SJSA1 (cell line): ENCODE measurements at places on chromosomes 3 and 15. TPM values are rescaled to one million over a fixed set of nuclear protein-coding genes. Genes with fewer than 3 reads are reported as not detected.

The OPA1 gene
- total RNA-seq, result 76.1 and 104 TPM in 2 replicates

The SUSD5 gene
- 8.3 and 14.1 TPM in 2 replicates for total RNA-seq

The P2RY1 gene
- total RNA-seq, result under 0.01 and 0.06 TPM in 2 replicates

The GRK7 gene
- total RNA-seq, result not detected in 2 replicates

DNA sequence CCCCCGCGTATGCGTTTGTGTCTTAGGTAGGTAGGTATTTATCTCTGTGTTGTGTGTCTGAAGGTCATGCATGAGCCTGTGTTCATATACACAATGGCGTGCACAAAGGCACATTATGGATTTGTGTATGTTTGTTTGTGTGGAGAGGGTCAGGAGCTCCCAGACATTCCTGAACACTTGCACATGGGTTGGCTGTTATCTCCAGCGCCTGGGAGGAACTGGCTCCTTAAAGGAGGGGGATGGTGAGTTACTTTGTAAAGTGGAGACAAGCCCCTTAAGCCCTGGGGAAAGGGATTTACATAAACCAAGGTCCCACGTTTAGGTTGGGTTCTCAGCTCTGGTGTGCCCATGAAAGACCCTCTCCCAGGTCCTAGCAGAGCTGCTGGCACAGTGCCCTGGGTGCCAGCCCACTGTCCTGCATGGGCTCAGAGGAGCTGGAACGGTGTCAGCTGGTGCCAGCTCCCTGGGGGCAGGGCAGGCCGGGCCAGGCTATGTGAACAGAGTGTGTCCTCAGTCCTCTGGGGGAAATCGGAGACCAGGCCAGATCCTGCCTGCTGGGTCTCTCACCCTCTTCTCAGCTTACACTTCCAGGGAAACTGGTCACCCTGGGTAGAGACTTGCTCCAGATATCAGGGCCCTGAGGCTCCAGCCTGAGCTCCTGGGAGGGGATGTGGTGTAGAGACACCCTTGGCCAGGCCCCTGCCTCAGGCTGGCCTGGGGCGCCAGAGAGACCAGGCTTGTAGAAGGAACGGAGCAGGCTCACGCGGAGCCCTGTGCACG, 25.1 kb downstream of the SNX33 start:
- H3K36me3 ChIP-seq, result no peaks in the 10 kb centered on the region
- H3K27ac ChIP-seq, result peak overlapping the region; percentile 78
- no peak overlapping the region for H3K4me3 ChIP-seq
- H3K4me1 ChIP-seq, result peaks cover 30% of the 10 kb centered on the region
- no peaks in the 10 kb centered on the region for H3K27me3 ChIP-seq
- DNase-seq, result peak; percentile 74

DNA sequence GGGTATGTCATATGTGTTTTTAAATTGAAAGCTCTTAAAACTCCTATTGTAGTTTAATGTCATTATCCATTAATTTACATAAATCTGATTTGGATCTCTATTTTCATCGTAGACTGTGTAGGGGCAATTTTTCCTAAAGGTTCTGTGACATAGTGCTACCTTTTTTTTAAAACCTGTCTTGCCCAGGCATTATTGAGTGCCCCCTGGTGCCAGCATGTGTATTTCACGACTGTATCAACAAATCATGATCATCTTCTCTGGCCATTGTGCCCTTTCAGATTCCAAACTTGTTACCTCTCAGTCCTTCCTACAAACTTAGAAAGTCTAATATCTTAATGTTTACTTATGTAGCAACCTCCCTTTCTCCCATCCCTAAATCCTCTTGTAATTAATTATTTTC, 97.2 kb upstream of the FLNB start:
- H3K27ac ChIP-seq, result peak overlapping the region; percentile 40
- H3K27me3 ChIP-seq, result no peaks in the 10 kb centered on the region
- H3K4me3 ChIP-seq, result no peak overlapping the region
- H3K36me3 ChIP-seq, result peaks cover 28% of the 10 kb centered on the region
- DNase-seq, result peak; percentile 27
- peaks cover 15% of the 10 kb centered on the region for H3K4me1 ChIP-seq

- H3K4me1 ChIP-seq, result no peaks in the 10 kb centered on the region
- no peak overlapping the region for H3K27ac ChIP-seq
- H3K27me3 ChIP-seq, result no peaks in the 10 kb centered on the region
- H3K4me3 ChIP-seq, result no peak overlapping the region
- DNase-seq, result no peak
- H3K36me3 ChIP-seq, result no peaks in the 10 kb centered on the region
Observed at GRCh38 chr3:36433511-36433910, 53.2 kb downstream of the STAC start.

- H3K4me1 ChIP-seq, result peaks cover 18% of the 10 kb centered on the region
- H3K27ac ChIP-seq, result peak overlapping the region; percentile 47
- H3K4me3 ChIP-seq, result no peak overlapping the region
Observed at GRCh38 chr3:171225165-171225564, 198.6 kb upstream of the SLC2A2 start.
